ENCODE measurements at places on chromosomes 7 and 10.

DNA sequence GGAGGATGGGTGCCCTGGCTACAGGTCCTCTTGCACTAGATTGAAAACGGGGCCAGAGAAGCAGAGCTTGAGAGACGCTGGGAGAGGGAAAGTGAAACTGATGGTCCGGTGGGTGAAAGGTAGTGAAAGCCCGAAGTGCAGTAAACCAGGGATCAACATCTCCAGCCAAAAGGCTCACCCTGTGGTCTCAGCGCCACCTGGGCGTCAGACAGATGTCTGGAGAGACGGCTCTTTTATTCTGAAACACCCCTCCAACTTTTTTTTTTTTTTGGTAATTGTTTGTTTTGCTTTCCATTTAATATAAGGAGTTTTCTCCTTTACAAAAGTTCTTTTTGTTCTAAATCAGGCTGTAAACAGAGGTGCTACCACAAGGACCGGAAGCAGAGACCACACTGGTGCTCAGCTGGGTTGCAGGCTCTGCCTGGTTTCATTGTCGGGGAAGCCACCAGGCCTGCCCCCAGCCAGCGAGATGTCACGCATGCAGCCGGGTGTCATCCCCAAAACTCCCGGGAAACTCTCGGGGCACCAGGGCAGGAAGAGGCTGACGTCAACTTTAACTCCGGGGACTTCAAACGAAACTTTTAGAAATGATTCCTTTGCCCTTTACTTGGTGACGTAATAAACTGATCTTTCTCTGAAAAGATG, 11.2 kb downstream of the IL2RA start:
- no peak for DNase-seq

DNA sequence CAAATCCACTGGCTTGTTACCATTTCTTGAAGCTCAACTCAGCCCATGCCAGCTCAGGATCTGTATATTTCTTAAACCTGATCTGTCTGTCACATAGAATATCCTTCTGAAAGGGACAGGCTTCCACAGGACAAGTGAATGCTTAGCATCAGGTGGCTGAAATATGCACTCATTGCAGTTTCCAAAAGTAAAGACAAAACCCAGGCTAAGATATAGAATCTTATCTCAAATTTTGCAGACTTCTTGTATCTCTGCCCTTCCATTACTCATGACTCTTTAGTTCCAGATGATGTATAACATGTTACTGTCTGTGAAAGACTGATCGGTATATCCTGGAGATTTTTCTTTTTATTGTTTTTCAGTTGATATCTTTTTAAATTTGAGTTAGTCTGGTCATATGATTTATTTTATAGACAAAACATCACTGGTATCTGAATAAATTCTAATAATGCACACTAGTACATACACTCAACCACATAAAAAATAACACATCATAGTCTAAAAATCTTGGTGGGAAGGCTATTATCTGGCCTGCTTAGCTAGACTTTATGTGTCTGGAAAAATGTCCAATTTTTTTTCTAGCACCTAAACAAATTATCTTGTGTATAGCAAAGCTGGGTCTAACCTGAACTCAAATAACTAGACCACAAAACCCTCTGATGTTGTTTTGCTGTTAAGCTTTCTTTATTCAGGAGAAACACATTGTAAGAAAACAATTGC, 182.6 kb downstream of the ADAM12 start:
- no peak for DNase-seq

- no peak for DNase-seq
Measured at GRCh38 chr7:44348851-44349781, 23.7 kb upstream of the CAMK2B start.

DNA sequence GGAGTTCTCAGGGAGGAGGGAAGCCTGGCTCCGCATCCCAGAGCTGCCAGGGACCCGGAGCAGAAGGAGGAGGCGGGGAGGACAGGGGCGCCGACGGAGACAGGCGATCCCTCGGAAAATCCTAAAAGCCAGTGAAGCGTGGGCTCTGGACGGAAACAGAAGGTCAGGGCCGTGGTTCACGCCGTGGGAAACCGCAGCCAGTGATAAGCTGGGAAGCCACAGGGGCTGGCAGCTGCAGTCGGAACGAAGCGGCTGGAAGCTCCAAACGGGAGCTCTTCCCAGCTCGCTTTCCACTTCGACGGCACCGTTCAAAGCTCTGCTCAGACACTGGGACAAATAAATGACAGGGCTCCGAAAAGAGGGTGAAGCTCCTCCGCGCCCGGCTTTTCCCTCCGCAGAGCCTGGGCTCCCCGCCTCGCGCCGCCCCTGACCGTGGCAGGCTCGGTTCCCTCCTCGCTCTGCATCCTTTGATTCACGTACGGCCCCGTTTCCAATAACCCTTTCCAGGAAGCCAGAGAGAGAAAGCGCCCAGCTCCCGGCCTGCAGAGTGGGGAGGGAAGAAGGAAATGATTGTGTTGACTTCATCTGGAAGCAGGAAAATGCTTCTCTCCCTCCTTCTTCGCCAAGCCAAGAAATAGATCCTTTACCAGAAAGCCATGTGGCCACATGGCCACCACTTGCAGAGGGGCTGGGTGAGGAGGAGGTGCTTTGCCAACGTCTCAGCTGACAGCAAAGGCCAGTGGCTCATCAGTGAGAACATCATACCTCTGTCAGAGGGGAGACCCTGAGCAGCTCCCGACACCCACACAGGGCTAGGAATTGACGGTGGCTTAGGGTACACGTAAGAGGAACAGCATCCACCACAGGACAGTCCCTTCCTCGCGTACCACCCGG, 57.4 kb downstream of the ADRB1 start:
- DNase-seq: no peak

DNA sequence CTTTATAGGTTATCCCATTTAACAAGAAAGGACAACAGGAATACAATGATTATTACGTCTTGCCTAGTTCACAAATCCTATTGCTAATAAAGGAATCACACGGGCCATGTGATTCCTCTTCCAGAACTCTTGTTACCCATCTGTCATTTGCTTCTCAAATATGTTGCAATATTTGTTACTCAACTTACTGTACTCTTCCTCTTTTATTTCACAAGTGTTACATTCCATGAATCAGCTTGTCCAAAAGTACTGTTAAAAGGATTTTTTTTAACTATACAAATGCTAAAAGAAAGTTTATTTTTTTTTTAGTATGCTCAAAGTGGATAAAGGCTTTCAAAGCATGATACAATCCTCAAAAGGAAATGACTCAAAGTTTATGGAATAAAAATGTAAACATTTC, 3.9 kb upstream of the CD36 start:
- no peak for DNase-seq

- no peak for DNase-seq
Measured at GRCh38 chr10:76089556-76090180, 658.2 kb downstream of the LRMDA start.

GRCh38 chr7:103083210-103083609, 8.3 kb downstream of the ARMC10 start:
- DNase-seq: no peak

DNA sequence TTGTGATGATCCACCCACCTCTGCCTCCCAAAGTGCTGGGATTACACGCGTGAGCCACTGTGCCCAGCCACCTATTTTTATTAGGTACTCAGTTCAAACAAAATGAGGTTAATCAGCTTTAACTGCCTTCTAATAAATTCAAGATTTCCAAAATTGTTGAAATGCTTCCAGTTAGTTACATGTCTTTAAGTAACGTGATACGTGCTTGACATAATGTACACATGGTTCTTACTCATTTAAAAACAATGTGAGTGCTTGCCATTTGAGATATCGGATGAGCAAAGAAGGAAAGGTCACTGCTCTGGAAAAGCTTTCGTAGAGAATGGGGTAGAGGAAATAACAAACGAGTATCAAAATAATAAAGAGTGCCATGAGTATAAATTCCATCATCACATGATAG, 83.6 kb downstream of the KMT2E start:
- DNase-seq: no peak

DNA sequence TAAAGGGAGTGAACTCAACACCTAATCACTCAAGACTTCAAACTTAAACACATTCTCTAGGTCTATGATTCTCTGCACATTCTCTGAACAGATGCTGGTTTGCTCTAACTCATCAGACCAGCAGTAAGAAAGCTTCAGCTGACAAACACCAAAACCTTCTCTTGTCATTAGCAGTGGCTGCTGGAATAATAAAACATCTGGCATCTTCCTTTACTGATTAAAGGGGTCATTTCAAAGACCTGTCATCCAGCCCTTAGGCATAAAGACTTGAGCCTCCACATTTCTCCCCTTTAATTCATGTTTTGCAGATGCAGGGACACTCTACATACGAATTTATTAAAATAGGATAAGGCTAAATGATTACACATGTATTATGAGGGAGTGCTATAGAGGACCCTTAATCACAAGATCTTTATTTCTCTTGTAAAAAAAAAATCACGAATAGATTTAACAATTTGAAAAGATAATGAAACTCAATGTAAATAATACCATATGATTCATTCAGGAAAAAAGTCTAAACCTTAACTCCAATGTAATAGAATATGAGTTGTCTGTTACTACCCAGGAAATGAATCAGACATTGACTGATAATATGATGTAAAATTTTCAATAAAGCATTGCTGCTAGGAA, 152.4 kb upstream of the GNAI1 start:
- no peak for DNase-seq

- DNase-seq: peak; percentile 4
Measured at GRCh38 chr10:95208702-95209391, 14.8 kb downstream of the ACSM6 start.

DNA sequence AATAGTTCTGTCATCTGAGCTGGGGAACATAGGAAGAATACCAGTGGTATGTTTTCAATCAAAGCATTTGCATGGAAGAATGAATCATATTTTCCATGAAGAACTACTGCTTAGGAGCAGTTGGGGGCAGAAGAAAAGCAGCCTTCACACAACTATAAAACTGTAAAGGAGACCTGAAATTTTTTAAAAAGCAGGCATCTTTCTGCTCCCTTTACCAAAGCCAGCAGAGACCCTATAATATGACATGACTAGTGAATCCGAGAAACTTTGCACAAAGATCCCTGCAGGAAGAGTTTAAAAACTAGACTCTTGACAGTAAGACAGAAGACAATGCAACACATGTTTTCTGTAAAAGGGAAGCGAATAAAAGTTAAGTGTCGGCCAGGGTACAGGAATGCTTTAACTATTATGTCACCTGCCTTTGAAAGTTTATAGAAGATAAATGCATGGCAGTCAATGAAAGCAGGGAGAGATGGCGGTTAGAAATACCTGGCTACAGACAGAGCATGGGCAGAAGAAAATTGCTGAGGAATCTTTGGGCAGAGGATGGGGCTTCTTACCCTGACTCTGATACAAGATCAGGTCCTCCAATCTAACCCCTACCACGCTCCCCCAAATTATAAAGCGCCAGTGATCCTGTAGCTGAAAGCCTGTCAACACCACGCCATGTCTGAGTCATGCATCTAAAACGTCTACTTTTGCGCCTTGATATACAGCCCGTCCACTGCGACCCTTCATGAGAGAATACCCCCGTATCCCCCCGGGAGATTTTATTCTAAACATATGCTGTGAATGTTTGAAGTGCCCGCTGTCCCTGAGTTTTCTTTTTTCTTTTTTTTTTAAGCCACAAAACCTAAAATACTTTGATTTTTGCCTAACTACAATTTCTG, 93.1 kb downstream of the GLI3 start:
- DNase-seq: no peak

DNA sequence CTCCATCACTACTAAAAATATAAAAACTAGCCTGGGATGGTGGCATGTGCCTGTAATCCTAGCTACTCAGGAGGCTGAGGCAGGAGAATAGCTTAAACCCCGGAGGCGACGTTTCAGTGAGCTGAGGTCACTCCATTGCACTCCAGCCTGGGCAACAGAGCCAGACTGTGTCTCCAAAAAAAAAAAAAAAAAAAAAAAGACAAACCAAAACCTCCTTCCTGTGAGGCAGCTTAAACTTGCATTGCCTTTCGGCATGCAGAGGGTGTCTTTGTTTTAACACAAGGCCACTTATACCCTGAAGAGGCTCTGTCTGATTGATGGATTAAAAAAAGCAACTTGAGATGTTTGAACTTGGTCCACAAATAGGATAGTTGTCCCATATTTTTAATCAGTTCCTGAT, 128.4 kb upstream of the RSU1 start:
- no peak for DNase-seq

DNA sequence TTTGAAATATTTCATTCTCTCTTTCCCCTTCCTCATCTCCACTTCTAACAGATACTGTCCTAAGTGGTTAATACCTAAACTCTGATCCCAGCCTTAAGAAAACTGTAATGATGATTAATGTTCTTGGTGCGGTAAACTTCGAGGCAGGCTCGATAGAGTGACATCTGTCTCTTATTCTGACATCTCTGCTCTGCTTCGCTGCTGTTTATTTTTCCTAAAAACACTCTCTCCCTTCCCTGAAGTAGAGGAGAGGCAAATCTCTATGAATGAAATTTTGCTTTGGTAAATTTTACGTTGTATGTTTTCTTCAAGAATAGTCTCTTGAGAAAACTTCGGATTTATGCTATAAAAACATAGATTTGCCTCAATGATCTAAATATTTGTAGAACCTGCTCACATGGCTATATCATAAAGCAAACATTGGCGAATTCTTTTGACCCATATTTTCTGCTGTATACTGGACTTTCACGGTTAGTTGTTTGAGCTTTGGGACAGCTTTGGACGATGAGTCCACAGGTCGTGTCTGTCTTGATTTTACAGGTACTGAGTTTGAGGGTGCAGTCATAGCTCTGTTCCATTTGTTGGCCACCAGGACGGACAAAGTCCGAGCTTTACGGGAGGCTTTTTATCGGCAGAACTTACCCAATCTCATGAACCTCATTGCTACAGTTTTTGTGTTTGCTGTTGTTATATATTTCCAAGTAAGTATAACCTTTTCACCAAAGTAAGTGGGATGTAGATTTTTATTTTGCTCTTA, 27.1 kb downstream of the SEC61A2 start:
- no peak for DNase-seq

GRCh38 chr10:26385443-26385842, 52.7 kb upstream of the APBB1IP start:
- DNase-seq: no peak

DNA sequence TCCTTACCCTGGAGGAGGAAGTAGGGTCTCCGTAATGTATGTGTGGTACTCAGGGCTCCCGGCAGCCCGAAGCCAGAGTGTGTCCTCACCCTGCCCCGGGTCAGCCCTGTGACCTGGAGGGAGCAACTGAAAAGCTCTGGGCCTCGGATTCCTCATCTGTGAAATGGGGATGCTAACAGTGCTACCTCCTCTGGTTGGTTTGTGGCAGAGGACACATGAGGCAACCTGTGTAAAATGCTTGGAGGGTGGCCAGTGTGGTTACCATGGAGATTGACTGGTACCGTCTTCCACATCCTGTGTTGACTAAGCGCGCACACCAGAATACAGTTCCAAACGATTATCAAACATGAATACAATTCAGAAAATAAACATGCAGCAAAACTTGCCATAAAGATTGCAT, 163.8 kb upstream of the KLF6 start:
- no peak for DNase-seq

DNA sequence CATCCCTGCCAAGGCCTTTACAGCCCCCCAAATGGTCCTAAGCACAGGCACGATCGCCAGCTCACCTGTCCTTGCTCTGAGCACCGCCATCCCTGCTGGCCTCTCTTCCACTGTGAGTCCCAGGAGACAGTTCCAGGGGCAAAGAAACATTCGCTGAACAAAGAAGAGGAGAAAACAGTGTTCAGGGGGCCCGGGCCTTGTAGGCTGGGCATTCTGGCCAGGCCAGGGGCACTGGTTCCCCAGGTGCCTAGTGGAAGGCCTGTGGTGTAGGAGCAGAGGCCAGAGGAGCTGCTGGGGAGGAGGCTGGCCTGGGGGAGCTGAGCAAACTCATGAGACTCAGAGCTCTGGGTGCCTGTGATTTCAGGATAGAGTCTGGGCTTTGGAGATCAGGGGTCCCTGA, 22.6 kb downstream of the AQP1 start:
- no peak for DNase-seq
